Natural killer cell treated with Interleukin-12 subunit alpha and Interleukin-12 subunit beta and Interleukin-15 and Interleukin-18, amount 100 ng/mL, for 72 hours (primary cell): ENCODE measurements at places on chromosomes 11 and 22.

DNA sequence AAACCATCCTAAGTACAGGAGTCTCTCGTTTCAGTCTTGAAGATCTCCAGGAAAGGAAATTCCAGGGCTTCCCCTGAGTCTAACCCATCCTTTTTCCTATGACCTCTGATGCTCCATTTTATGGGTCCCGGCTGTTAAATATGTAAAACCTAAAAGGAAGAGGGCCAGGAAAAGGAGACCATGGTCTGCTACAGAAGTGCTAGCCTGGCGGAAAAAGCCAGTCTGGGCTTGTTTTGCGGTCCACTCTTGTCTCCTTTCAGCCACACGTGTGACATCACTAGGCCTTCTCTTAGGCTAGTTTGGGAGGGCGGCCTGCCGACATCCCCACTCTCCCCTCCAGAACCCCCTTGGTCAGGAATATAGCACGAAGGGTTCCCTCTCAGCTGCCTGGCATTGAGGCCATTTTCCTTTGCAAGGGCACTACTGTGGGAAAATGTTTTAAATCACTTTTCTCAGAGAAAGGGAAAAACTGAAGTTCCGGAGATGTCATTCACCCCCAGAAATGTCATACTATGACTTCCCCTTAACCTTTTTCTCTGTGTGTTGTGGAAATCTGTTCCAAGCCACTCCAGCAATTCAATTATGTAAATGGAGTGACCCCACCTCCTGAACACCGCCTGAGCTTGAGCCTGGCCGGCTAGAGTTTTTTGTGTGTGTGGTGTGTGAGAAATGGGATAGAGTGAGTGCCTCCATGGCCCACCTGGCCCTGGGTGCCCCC, 86.9 kb downstream of the UBASH3B start:
- no peak for DNase-seq

DNA sequence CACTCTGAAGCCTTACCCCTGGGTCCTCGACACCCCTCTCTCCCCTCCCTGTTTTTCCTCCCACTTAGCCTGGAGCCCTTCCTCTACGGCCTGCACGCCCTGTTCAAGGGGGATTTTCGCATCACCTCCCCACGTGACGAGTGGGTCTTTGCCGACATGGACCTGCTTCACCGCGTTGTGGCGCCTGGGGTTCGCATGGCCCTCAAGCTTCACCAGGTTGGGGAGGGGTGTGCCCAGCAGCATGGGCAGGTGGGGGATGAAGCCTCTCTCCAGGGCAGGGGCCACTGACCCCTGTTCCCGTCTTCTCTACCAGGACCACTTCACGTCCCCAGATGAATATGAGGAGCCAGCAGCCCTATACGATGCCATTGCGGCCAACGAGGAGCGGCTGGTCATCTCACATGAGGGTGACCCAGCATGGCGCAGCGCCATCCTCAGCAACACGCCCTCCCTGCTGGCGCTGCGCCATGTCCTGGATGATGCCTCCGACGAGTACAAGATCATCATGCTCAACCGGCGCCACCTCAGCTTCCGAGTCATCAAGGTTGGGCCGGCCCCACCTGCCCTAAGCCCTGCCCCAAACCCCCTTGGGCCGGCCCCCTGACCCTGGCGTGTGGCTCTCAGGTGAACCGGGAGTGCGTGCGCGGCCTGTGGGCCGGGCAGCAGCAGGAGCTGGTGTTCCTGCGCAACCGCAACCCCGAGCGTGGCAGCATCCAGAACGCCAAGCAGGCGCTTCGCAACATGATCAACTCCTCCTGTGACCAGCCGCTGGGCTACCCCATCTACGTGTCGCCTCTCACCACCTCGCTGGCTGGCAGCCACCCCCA, 2.8 kb upstream of the SIPA1 start:
- no peak for DNase-seq

DNA sequence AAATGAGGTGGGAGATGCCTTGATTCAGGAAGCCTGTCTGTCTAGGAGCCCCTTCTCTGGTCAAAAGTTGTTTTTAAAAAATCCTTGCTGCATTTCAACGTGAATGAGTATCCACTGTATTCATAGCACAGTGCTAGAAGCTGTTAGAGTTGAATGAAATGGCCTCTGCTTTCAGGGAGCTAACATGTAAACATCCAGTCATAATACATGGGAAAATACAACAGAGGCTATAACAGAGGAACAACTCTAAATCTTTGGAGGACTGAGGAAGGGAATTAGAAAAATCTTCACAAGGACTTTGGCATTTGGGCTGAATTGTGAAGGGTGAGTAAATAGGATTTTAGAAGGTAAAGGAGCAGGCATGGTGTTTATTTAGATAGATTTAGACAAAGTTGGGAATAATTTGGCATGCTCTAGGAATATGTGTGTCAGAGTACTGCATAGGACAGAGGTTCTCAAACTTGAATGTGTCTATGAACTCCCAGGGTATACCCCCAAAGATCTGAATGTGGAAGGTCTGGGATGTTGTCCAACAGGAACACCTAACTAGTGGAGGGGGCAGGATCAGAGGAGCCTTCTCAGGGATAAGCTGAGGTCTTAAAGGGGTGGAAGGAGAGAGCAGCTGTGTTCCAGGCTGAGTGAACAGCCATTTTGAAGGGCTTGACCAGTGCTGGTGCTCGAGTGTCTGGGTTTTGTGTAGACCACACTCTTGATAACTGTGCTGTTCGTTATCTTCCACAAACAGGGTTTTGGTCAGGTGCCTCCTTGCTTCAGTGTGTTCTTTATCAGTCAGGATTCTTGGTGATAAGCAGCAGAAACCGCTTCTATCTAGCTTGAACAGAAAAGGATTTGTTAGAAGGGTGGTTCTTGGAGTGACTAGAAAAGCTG, 12.7 kb downstream of the SREBF2 start:
- no peak for DNase-seq

- DNase-seq = no peak
These were observed 12.4 kb downstream of the NRXN2 start for GRCh38 chr11:64710418-64711137.

DNA sequence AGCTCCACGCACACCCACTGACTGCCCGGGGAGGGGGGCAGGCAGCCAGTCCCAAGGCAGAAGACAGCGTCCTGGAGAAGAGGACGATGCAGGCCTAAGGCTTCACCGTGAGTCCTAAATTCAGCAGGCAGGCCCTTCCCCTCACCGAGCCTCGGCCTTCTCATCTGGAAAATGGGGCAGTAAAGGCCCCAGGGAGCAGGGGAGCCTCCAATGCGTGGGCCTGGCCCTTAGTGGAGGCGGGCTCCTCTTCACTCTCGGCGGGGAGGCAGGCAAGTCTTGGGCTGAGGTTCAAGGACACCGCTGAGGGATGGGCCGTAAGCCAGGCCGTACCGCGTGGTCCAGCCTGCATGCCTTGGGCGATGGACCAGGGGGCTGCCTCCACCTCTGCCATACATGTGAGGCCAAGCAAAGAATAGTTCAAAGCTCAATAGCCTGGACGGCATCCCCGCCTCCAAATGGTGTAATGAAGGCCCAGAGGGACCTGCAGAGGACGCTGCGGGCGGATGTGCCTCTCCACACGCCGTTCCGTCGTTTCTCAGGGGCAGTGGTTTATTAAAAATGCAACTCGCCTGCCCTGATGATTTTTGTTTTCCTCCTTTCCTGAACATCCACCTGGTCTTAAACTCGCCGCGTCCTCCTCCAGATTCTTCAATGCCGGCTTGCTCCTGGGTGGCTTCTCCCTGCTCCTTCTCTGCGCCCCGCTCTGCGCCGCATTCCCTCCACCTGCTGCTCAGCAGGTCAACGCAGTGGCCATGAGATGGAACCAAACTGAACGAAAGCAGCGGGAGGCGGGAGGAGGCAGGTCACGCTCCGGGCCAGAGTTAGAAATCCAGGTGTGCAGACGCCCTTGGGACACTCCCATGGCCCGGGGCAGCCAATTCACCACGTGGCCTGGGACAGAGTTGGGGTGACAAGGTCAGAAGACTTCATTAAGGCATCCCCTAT, 627.8 kb downstream of the TBC1D22A start:
- no peak for DNase-seq

DNA sequence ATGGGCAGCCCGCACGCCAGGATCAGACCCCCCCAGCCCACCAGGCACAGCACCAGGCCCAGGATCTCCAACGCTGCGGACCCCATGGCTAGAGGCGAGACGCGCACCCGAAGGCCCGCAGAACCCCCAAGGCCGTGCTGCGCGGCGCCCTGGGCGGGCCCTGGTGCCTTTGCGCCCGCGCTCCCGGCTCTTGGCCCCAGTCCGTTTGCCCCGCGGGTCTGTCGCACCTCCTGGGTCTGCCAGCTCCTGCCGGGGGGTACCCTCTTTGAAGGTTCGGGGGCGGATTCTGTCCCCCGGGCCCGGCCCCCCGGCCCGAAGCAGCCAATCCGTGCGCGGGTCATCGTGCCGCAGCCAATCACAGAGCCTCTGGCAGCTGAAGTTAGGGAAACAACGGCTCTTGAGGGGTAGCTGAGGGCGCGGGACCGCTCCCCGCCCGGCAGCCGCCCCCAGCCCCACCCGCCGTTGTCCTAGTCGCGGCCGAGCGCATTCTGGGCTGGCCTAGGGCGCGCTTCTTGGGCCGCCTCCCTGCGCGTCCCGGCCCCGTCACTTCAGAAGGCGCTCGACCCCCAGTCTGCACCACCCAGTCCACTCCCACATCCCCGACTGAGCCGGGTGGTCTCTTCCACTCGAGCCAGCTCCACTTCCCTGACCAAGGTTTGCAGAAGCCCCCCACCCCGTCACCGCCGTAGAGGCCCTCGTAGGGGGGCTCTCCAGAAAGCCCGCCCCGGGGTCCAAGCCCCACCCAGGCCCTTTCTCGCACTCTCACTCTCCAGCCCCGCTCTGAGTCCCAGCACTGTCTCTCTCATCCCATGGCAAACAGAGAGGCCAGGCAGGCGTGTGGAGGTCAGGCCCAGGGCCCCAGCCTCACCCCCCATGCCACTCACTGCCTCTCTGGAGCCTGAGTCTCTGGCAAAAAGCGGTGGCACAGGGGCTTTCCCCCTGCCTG, at the start of gene CLDN5:
TSS of gene CLDN5 (minus strand) at position 241 of the 946 bp plus-strand sequence. CDS start at position 86, 155 bp downstream.
- DNase-seq = no peak
